ENCODE measurements at places on chromosomes 2 and 18.

DNA sequence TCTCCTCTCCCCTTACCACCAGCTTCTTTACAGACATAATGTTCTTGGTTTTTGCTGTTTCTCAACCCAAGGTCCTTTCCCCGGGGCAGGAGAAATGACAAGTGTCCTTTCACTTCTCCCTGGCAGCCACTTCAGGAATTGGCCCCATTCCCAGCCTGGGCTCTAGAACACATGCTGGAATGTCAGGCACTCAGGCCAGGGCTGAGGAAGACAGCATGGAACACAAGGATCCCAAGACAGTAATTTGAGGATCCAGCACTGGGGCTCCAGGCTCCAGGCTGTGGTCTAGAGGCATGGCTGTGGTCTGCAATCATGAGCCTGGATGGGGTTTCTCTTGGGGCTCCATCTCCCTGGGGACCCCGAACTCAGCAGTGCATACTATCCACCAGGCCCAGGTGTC is 201.4 kb downstream of the CELF4 start:
- DNase-seq, result no peak

DNA sequence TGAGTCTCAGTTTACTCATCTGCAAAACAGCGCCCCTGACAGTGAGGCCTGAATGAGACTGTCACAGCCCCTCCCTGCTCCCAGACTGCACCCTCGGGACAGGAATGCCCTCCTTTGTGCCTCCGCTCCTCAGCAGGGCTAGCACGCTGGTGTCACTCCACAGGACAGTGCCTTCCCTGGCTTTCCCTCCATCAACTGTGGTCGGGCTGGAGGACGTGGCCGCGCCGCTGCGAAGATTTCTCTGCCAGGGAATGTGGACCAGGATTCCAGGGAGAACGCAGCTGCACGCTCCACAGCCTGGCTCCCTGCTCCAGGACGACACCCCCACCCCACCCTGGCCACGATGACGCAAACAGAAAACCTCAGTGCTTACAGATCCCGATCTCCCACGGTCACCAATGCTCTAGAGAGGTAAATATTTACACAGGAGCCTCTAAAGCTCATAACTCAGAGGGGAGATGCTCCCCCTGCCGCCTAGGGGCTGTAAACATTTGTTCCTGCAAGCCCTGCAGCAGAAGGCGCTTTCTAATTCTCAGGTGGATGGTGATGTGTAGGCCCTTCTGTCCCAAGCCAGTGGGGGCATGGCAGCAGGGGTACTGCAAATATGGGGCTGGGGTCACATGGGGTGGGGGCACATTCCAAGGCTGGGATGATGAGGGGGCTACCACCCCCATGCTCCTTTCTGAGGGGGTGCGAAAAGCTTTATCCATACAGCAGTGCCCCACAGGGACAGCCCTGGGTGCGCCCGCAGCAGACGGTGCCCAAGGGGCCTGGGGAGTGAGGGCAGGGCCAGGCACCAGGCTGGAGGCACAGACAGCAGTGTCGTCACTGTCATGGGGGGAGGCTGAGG is 12.4 kb downstream of the HS6ST1 start:
- DNase-seq, result peak; percentile 78

DNA sequence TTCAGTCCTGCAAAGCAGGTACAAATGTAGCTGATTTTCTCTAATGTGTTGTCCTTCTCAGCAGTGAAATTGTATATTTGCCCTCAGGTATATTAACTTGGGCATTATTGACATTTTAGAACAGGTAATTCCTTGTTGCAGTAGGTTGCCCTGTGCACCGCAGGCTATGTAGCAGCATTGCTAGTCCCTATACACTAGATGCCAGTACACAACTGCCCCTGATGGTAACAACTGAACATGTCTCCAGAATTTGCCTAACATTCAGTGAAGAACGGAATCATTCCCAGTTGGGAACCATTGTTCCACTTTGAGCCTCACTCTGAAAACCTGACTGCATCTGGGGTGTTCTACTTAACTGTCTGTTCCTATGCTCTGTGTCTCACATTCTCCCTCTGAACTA is 23.1 kb upstream of the TFPI start:
- DNase-seq, result no peak

GRCh38 chr2:81324046-81324445 is 1019.5 kb upstream of the LRRTM1 start:
- no peak for DNase-seq

- DNase-seq, result peak; percentile 55
These were observed 43.2 kb upstream of the NOSTRIN start for GRCh38 chr2:168758970-168759820.

GRCh38 chr2:188664951-188665595 is 309.1 kb upstream of the COL3A1 start:
- DNase-seq, result peak; percentile 25

DNA sequence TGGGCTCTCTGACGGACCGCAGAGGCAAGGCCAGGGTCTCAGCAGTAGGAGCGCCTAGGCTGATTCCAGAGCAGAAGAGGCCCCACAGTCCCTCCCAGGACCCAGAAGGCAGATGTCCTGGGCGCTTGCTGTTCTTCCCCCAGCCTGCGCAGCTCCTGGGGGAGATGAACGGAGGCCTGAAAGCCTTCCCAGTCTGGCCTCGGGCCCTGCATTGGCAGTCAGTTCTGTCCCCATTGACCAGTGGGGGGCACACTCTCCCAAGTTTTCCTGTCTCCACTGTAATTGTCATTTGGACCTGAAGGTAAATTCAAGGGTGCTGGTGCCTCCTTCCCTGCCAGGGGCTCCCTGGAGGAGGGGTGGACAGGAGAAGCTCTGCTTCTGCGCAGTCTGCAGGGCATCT is 345.7 kb downstream of the CYP26B1 start:
- DNase-seq, result no peak

DNA sequence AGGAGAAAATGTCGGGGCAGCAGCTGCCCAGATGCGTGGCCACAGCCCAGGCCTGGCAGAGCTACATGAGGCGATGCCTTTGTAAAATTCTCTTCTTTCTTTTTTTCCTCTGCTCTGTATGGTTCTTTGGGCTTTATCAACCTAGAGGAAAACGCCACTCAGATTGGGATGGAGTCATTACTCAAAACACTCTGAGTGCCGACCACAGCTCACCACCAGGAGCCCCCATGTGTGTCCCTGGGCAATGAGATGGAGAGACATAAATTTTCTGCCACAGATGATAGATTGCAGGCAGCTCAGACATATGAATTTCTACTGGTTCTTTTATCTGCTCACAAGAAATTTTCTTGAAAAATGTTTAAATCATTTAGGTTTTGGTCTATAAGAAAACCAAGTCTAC is 56.0 kb downstream of the PARD6G start:
- DNase-seq, result no peak

DNA sequence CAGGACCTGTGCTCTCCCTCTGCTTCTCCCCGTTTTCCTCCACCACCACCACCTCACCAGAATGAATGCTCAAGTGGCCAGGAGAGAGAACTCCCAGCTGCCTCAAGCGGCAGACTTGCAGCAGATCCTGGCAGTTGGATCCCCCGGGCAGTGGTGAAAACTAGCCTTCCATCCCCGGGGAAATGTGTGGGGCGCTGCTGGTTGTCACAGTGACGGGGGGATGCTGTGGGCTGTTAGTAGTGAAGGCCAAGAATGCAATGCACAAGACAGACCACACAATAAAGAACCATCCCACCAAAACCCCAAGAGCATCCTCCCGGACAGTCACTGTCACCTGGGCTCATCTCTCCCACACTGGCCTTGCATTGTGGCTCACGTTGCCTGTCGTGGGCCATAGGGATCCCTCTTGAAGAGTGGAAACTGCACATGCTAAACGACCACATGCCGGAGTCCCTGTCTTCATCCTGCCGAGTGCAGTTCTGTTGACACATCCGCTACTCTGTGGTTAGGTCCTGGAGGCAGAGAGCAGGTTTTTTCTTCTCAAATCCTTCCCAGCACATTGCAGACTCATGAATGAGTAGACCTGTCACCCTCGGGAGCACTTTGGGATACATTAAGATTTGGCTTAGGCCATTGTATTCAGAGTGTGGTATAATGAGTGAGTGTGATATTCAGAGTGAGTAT is 13.5 kb downstream of the SPATA3 start:
- no peak for DNase-seq

DNA sequence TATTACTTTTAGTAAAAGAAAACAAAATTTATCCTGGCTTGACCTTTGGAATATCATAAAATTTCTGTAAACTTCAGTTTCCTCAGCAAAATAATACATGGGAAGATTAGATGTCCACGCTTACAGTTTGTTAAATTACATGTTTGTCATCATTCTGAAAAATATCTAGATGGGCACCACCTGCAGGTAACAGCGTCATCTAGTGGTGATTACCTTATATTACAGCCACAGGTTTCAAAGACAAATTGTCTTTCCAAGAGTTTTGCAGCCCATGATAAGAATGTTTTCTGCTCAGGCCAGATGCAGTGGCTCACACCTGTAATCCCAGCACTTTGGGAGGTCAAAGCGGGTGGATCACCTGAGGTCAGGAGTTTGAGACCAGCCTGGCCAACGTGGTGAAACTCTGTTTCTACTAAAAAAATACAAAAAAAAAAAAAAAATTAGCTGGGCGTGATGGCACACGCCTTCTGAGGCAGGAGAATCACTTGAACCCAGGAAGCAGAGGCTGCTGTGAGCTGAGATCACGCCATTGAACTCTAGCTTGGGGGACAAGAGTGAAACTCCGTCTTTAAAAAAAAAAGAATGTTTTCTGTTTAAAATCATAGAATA is 96.3 kb upstream of the RASGRP3 start:
- DNase-seq, result peak; percentile 18

DNA sequence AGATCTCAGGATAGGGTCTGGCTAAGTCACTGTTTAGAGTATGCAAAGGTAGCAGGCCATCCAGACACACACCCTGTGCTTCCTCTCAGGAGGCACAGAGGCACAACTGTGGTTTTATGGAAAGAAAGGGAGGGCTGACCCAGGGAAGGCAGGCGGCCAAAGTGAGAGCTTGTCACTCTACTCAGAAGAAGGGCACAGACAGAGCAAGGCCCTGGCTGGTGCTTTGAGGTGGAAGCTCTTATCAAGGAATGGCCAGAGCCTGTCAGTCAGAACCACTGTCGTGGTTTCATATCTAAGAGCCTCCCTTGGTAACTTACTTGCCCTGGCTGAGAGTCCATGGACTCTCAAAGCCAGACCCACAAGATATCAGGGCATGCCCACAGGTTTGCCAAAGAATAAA is 40.7 kb downstream of the SLC9A2 start:
- DNase-seq, result no peak

DNA sequence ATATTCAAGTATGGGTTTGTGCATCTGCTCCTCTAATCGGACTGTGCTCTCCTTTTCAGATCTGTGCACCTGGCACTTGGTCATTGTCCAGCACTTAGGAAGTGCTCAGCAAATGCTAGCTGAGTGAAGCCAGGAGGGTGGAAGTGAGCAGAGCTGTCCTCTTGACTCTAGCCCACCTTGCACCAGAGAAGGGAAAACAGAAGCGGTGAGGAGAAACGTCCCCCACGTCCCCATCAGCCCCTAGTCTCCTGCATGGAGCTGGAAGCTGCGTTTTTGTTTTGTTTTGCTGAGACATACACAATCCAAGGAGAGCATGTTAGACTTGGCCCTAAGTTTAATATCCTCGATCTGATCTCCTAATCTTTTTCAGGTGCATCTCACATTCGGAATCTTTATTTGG is 73.6 kb downstream of the EN1 start:
- no peak for DNase-seq

GRCh38 chr2:225319872-225320271 is 79.6 kb upstream of the NYAP2 start:
- DNase-seq, result no peak

- no peak for DNase-seq
These were observed 140.0 kb upstream of the GULP1 start for GRCh38 chr2:188151670-188152069.

DNA sequence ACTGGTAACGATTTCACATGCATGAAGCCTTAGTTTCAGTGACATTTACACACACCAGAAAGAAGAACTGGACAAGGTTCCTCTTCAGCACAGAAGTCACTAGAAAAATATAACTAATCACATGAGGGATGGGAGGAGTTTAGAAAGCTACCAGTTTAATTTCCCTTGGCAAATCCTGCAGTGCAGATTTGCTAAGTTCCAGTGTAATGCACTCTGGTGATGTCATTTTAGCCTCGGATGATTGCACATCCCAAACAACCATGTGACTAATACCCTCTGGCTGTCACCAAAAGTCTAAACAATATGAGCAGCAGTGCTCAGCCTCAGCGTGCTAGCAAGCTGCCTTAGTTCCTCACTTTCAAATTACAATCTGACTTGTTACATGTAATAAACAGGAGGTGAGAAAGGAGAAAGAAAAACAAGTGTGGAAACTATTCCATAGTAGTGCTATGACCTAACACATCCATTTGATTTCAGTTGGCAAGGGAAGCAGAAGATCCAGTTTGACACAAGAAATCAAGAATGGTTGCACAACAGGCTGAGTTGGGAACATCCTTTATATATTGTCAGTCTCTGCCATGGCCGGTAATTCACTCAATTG is 35.3 kb upstream of the PPP1CB start:
- DNase-seq, result peak; percentile 80

DNA sequence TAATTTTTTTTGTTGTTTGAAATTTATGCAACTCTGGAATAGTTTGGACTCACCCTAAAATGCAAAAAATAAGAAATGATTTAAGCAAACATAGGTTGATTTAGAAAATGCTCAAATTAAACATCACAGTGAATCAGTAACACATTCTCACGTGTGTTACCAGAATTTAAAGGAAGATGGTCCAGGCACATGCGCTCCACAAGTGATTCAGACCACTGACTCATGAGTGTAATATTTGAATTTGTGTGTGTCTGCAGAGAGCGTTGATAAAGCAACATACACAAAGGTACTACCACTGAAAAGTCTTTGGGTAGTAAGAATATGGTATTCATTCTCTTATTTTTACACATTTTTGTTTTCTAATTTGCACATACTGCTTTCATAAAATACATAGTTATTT is 7.9 kb downstream of the SS18 start:
- DNase-seq, result no peak

- DNase-seq, result no peak
These were observed 14.7 kb downstream of the MREG start for GRCh38 chr2:215998636-215999035.

DNA sequence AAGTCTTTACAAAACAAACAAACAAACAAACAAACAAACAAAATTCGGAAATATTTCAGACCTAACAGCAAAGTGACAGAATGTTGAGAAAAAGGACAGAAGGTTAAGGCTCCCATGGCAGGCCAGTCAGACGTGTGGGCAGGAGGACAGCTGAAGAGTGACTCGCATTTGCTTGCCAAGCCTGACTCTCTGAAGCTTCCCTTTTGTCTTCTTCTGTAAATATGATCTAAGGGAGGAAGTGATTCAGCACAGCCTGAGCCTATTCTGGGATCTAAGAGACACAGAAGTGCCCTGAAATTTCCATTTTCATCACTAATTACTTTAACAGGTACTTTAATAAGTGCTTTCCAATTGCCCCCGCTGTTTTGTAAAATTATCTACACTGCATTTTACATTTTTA is 134.0 kb upstream of the LYPD1 start:
- peak; percentile 47 for DNase-seq

GRCh38 chr2:66984864-66985263 is 412.3 kb upstream of the ETAA1 start:
- peak; percentile 20 for DNase-seq

GRCh38 chr18:59549503-59550173 is 147.6 kb downstream of the CCBE1 start:
- DNase-seq, result no peak

GRCh38 chr18:74516271-74517235 is 17.7 kb upstream of the CNDP1 start:
- DNase-seq, result no peak

GRCh38 chr2:26562811-26563645 is 78.1 kb downstream of the CIB4 start:
- DNase-seq, result peak; percentile 81
